ENCODE measurements at places on chromosomes 4 and X.

DNA sequence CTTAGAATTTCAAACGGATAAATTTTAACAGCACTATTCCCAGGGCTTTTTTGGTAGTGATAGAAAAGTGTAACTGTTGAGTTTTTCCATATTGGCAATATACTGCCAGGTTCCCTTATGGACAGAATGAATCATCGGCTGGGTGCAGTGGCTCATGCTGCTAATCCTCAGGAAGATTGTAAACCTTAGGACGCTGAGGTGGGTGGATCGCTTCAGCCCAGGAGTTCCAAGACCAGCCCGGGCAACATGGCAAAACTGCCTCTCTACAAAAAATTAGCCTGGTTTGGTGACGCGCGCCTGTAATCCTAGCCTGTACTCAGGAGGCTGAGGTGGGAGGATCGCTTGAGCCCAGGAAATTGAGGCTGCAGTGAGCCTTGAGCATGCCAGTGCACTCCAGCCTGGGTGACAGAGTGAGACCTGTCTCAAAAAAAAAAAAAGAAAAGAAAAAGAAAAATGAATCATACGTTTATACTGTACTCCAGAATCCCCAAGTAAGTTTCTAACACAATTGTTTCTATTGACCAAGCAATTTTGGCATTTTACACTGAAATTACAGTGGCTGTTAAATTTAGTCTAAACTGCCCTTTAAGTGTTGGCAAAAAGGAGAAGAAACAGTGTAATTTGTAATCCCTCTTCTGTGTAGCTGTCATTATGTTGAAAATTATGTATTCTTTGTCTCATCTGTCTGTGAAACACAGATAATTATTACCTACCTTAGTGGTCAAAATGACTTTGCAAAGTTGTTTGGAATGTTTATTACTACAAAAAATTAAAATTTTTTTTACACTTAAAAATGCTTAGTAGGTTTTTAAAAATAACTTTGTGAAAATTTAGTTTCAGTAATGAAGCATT, 1.8 kb downstream of the SLC30A9 start:
- DNase-seq = no peak

GRCh38 chr4:182975806-182976205, 58.6 kb upstream of the DCTD start:
- no peak for DNase-seq

DNA sequence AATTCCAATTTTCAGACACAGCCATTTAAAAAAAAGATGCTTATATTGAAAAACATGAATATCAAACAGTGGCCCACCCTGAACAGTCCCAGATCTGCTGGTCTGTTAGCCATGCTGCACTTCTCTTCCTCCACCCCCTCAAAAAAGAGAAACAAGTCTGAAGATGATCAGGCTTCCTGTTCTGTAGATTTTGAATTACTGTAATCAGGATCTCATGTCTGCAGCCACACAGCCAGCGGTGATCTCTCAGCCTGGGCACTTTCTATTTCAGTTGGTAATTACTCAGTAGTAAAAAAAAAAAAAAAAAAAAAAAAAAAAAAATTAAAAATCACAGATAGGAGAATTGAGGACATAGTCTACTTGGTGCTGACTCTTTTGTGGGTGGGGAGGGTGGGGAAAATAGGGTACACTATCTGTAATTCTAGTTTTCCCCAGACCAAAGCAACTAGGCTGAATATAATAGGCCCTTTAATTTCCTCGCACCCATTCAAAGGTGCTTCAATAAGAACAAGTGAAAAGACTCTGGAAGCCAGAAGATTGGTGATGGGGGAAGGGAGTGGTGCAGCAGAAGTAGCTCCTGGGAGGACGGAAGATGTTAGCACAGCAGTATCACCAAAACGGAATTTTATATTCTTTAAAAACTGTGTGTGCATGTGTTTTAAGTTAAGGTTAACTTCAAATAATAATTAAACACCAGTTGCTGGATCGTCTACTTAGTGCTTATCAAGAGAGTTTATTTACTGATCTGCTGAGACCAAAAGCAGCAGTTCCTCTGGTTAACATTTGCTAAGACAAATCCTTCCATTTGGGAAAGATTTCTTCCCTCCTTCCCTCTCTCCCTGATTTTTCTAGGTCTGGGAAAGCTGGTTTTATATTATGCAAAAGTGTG, 47.0 kb downstream of the SPRY1 start:
- DNase-seq = no peak

DNA sequence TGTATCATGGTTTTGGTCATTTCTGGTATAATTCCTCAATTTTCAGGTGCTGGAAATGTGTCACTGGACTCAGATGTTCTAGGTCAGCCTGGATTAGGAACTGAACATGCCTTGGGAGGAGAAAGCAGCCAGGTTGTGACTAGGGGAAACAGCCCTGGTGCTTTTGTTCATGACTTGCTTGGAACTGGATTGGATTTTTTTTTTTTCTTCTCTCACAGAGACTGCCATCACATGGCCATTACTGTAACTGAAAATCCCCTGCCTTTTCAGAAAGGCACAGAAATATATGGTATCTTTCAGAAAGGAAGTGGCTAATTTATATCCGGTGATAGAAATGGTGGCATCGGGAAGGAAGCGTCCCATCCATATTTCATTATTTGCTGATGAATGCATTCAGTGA, 34.6 kb downstream of the SEPTIN11 start:
- no peak for DNase-seq

- peak; percentile 22 for DNase-seq
These were observed 645 bp downstream of the AMMECR1 start for GRCh38 chrX:110317061-110317819.

GRCh38 chrX:23788521-23788920, 5.5 kb downstream of the SAT1 start:
- no peak for DNase-seq

DNA sequence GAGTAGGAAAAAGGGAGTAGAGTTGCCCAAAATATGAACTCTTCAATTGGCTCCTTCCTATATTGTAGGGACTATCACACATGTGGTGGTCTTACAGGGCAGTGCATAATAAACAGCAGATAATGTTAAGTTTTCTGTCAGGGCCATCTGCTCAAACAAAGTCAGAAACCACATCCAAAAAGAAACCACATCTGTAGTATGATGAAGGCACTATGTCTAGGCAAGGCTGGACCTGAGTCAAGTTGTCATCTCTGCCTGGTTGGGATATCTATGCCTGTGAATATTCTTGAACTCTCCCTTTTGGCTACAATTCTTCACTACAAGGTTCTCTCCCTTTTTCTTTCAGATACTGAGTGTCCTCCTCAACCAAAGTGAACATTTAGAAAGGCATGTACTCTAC, 109.4 kb upstream of the C1GALT1C1 start:
- no peak for DNase-seq

All from activated CD4-positive, alpha-beta T cell treated with anti-CD3 and anti-CD28 coated beads, Interleukin-2, amount 50 U/mL, for 1 hour (primary cell).